Activated naive CD8-positive, alpha-beta T cell treated with anti-CD3 and anti-CD28 coated beads, Interleukin-2, amount 10 ng/mL, durations not matched to agents 7 days and 5 days (primary cell): ENCODE measurements at places on chromosomes 4 and X. TPM values are rescaled to one million over a fixed set of nuclear protein-coding genes. Genes with fewer than 3 reads are reported as not detected.

- no peak overlapping the region for H3K4me3 ChIP-seq
- H3K4me1 ChIP-seq, result peaks cover 15% of the 10 kb centered on the region
- DNase-seq, result no peak
- no peak overlapping the region for H3K27ac ChIP-seq
- H3K27me3 ChIP-seq, result no peaks in the 10 kb centered on the region
Observed at GRCh38 chr4:81116566-81116965, 86.1 kb downstream of the BMP3 start.

- no peaks in the 10 kb centered on the region for H3K27me3 ChIP-seq
- no peak overlapping the region for H3K4me3 ChIP-seq
- DNase-seq, result no peak
- no peaks in the 10 kb centered on the region for H3K4me1 ChIP-seq
- no peak overlapping the region for H3K27ac ChIP-seq
- H3K36me3 ChIP-seq, result no peaks in the 10 kb centered on the region
Observed at GRCh38 chrX:68945603-68946228, 116.9 kb downstream of the EFNB1 start.

- H3K4me3 ChIP-seq, result no peak overlapping the region
- H3K36me3 ChIP-seq, result no peaks in the 10 kb centered on the region
- no peaks in the 10 kb centered on the region for H3K4me1 ChIP-seq
Observed at GRCh38 chr4:153771046-153771445, 11.2 kb upstream of the RNF175 start.

DNA sequence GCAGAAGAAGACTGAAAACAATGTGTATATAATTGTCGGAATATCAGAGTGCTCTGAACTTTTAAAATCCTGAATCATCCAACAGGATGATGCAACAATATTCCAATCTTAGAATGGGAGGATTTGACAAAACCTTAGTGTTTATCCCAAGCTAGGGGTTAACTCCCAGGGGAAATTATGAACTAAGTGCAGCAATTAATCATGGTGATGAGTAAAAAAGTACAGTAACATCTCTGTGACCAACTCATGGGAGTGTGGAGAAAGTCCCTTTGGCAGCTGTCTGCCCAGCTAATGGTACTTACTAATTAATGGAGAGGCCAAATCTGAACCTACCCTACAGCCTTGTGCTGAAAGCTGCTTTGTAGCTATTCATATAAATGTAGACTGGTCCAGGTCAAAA, 257.6 kb upstream of the DDX53 start:
- H3K4me3 ChIP-seq, result no peak overlapping the region
- no peak for DNase-seq
- H3K36me3 ChIP-seq, result no peaks in the 10 kb centered on the region
- no peak overlapping the region for H3K27ac ChIP-seq
- H3K27me3 ChIP-seq, result no peaks in the 10 kb centered on the region

DNA sequence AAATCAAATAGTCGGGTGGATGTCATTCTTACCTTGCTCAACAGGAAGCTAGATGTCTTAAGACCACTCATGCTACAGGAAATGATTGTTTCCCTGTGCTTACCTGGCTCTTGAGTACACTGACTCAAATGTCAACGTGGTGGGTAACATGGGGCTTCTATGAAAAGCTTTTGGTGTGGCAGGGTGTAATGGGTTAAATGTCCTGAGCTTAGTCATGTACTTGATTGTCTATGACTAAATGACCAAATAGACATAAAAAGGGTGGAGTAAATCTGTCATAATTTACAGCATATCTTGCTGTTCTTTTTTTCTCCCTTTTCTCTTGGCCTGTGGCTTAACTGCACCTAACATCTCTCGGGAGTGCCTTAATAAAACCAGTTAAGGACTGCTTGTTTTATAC, 44.9 kb downstream of the CCNG2 start:
- no peak for DNase-seq
- no peak overlapping the region for H3K4me3 ChIP-seq
- no peak overlapping the region for H3K27ac ChIP-seq
- H3K36me3 ChIP-seq, result no peaks in the 10 kb centered on the region
- peaks cover 12% of the 10 kb centered on the region for H3K27me3 ChIP-seq

GRCh38 chr4:114236171-114236769, 256.8 kb upstream of the ARSJ start:
- H3K4me3 ChIP-seq, result no peak overlapping the region
- no peak overlapping the region for H3K27ac ChIP-seq
- no peaks in the 10 kb centered on the region for H3K36me3 ChIP-seq
- no peaks in the 10 kb centered on the region for H3K27me3 ChIP-seq
- H3K4me1 ChIP-seq, result no peaks in the 10 kb centered on the region

DNA sequence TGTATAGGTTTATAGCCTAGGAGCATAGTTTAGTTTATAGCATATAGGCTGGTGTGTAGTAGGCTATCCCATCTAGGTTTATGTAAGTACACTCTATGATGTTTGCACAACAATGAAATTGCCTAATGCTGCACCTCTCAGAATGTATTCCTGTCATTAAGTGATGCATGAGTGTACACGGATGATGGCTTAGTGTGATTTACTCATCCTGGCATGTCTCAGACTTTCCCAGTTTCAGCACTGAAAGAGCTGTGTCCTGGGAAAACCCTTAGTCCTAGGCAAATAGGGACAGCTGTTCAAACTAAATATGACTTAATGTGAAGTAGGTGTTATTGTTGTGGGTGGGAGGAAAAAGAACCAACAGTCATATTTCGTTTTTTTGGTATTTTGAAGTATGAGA, 264.9 kb upstream of the MAGEB18 start:
- no peaks in the 10 kb centered on the region for H3K4me1 ChIP-seq
- no peak for DNase-seq
- no peak overlapping the region for H3K4me3 ChIP-seq
- no peak overlapping the region for H3K27ac ChIP-seq
- H3K36me3 ChIP-seq, result no peaks in the 10 kb centered on the region
- no peaks in the 10 kb centered on the region for H3K27me3 ChIP-seq

- H3K4me3 ChIP-seq, result no peak overlapping the region
- no peaks in the 10 kb centered on the region for H3K27me3 ChIP-seq
- H3K36me3 ChIP-seq, result no peaks in the 10 kb centered on the region
- no peak for DNase-seq
Observed at GRCh38 chrX:30627818-30628652, 25.2 kb upstream of the GK start.

DNA sequence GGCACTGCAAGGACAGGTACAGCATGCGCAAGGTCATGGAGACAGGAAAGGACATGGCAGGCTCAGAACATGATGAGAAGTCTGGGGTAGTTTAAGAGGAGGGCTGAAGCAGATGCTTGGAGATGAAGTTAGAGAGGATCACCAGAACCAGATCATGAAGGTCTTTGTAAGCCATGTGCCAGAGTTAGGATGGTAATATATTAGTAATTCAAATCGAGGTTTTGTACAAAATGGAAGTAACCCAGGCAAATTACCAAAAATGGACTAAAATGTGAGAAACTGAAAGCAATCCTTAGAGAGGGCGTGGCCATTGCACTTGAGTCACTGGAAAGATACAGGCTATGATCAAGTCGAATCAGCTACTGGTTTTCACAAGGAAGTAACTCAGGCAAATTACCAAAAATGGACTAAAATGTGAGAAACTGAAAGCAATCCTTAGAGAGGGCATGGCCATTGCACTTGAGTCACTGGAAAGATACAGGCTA, 13.5 kb downstream of the RXFP1 start:
- no peak overlapping the region for H3K27ac ChIP-seq
- peaks cover 9% of the 10 kb centered on the region for H3K4me1 ChIP-seq
- peaks cover 8% of the 10 kb centered on the region for H3K27me3 ChIP-seq
- no peaks in the 10 kb centered on the region for H3K36me3 ChIP-seq
- no peak for DNase-seq

AKAP4 gene
- total RNA-seq, result not detected

RBM47 gene
- 3.1 TPM for total RNA-seq

CT47A7 gene
- total RNA-seq, result not detected

TASL gene
- 3.1 TPM for total RNA-seq

CFP gene
- total RNA-seq, result 14.1 TPM

PRRG1 gene
- total RNA-seq, result not detected
